ENCODE measurements at places on chromosomes 7 and 10.

DNA sequence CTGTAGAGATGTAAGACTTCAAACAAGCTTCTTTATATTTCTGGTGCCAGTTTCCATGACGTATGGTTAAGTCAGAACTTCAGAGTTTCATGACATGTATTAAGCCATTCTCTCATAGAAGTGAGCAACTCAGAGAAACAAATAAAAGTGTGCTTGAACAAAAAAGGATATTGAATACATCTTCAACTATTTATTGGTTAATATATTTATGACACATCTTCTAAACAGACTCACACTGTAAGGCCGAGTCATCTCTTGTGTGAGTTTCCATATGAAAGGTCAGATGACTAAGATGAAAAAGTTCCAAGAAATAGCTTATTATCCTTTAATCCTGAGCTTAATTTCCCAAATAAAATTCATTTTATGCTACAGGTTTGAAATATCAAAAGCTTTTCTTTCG is 105.5 kb upstream of the CSTF2T start:
- no peak for DNase-seq

DNA sequence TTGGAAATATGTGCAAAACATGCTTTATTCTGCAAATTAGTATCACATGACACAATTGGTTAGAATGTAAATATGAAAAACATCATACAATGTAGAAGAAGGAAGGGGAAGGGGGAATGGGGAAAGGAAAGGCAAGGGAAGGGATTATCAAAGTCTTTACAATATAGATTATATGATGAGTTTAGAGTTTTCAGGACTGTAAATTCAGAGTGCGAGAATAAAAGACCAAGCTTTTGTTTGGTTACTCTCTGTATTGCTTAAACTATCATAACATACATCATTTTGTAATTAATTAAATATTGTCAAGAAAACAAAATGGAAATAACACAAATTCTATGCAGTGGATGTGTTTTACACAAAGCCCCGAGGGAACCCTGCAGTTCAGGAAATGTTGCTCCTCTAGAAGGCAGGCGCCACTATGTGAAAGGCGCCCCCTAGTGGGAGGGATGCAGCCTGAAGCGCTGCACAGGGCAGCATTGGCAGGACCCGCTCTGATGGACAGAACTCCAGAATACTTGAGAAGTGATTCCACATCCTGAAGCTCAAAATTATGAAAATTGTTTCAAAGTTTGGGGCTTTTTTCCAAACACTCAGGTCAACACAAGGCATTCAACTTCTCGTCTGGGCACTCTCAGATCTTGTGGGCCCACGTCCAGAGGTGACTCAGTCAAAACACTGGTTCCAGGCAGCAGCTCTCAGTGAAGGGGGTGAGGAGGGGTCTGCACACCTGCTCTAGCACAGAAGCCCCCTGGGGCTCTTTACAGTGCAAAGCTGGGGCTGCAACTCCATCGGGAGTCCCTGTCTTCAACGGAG is 31.6 kb upstream of the TMEM254 start:
- peak; percentile 54 for DNase-seq

- no peak for DNase-seq
Measured at GRCh38 chr10:78121801-78122200, 88.1 kb downstream of the RPS24 start.

GRCh38 chr10:112236486-112236885 is 46.7 kb upstream of the TECTB start:
- no peak for DNase-seq

GRCh38 chr10:52609626-52610240 is 162.9 kb downstream of the MBL2 start:
- no peak for DNase-seq

DNA sequence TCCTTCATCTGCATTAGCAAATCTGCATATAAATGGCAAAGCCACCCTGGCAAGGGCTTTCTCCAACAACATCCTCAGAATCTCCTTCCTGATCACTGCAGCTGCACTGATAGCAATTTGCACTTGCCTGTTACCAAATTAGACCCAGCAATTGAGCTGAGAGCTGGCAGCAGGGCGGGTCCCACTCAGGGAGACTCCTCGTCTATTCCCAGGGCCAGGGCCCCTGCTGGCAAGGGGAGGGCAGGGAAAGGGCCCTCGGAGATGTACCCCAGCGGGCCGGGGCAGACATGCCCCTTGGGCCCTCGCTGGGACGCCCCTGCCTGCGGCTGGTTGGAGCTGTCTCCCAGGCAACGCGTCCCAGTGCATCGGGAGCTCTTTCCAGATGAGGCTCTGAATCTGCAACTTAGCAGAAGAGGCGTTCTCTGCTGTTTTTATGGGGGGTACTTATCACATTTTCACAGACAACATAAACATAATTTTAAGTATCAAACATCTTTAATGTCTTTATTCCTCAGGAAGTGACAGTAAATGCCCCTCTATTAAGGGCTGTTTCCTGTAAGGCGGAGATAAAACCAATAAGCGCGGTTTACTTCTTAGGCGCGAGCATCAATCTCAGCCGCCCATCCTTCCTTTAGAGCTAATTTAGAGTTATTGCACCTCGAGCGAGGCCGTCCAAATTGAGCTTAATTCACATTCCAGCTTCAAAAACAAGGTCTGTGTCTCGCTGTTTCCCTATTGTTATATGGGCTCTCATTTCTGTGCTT is 249.0 kb upstream of the PPP2R2D start:
- DNase-seq, result no peak

- DNase-seq, result no peak
Measured at GRCh38 chr7:41870461-41871138, 167.7 kb upstream of the INHBA start.

GRCh38 chr7:106369352-106369751 is 84.6 kb upstream of the NAMPT start:
- no peak for DNase-seq

- no peak for DNase-seq
Measured at GRCh38 chr7:7516156-7516555, 19.5 kb downstream of the COL28A1 start.

- no peak for DNase-seq
Measured at GRCh38 chr7:126702242-126703016, 550.3 kb downstream of the GRM8 start.

GRCh38 chr10:72108830-72109635 is 20.7 kb upstream of the SPOCK2 start:
- DNase-seq, result no peak

DNA sequence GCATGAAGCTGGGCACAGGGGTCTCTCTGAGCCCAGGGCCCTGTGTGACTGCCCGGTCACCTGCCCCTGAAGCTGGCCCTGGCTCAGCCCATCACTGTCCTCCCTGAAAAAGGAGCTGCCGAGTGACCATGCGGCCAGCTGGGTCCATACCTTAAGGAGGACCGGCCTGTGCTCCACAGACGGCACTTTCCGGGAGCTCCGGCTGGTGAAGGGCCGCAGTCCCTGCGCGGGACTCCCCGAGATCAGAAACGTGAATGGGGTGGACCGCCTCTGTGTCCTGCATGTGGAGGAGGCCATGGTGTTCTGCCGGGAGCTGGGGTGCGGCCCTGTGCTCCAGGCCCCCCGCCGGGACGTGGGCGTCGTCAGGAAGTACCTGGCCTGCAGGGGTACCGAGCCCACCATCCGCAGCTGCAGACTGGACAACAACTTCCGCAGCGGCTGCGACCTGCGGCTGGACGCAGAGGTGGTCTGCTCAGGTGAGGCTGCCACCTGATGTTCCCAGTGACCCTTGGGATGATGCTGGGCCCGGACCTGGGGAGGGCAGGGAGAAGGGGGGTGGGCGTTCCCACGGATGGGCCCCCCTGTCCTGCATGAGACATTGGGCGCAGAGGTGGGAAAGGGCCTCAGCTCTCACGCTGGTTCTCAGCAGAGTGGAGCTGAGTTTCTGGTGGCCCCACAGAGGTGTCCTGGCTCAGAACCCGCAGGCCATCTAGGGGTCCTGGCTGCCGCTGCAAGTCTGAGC is 3.5 kb downstream of the SCART1 start:
- no peak for DNase-seq

GRCh38 chr7:128737867-128738385 is 1.2 kb upstream of the CALU start:
- no peak for DNase-seq

DNA sequence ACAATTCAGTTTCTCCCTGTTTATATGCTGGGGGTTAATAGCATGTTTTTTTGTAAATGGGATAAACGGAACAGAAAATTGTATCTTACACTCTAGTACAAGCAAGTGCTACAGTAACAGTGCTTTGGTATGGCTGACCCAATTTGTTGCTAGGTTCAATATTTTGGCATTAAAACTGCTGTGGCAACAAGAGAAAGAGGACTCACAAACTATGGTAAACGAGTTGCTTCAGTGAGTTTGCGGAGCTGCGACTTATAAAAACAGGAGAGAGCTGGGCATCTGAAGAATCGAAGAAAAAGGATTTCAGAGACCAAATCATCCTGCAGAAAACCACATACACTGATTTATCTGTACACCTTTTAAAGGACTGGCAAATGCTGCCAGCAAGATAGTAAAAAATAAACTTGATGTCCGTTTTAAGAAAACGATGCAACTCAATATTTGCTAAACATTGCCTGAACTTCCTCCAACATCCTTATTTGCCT is 2.2 kb downstream of the GLUD1 start:
- DNase-seq, result no peak

GRCh38 chr7:36301914-36302771 is 87.5 kb upstream of the ANLN start:
- DNase-seq, result no peak

DNA sequence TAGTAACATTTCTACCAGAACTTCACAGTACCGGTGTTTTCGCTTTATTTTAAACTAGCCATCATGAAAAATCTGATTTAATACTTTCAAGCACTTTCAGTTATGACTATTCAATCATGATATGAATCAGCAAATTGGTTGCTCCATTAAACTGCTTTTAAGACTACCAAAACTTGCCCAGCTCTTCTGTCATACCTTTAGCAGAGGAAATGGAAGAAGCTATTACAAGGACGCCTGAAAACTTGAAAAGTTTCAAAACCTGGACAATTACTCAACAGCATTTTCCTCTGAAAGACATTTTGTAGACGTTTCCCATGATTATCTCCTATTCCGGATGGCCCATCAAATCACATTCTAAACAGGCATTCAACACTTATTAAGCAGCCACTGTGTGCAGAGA is 2.0 kb downstream of the JAZF1 start:
- DNase-seq, result no peak

DNA sequence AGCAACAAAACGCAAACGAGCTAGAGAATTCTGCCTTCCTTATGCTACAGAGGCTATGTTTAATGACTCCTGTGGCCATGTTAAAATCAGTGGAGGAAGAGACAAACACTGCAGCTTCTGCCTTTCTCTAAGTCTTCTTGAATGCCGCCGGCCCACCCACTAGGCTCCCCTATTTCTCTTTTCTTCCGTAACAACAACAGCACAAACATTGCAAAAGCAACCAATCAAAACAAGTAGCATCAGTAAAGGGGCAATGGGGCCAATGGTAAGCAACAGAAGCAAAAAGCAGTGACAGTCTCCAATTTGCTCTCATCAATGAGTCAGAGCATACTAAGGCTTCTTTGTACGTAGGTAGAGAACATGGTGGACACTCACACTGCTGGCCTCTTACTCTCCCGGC is 26.8 kb downstream of the DNAJC1 start:
- DNase-seq, result no peak

DNA sequence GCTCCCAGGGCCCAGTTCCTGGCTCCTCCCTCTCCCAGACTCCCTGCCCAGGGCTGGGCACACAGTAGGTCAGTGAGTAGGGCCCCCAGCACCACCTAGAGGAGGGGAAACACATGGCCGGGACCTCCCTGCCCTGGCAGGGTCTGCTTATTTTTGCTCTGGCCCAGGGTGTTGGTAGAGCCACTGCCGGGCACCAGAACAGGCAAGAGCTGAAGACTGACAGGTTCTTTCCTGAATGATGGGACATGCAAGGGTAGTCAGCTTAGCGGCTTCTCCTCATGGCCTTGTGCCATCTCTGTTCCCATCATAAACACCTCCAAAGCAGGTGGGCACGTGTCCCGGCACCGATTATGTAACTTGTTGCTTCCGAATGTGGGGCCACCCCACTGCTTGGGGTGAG is 86.5 kb downstream of the NEURL1 start:
- DNase-seq, result no peak

DNA sequence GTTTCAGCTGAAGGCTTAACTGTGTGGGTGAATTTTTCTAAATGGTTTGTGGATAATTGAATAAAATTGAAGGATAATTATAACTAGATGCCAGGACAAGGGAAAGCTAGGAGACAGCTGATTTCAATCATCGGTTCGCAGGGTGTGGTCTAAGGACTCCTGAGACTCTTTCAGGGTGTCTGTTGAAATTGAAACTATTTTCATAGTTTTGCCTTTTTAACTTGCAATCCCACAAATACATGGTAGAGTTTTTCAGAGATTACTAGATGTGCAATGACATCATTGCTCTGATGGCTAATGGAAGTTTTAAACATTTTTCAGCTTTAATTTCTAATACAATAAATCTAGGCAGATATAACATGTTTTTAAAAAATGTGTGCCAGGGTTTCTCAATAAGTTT is 18.5 kb downstream of the TRUB1 start:
- DNase-seq, result no peak

DNA sequence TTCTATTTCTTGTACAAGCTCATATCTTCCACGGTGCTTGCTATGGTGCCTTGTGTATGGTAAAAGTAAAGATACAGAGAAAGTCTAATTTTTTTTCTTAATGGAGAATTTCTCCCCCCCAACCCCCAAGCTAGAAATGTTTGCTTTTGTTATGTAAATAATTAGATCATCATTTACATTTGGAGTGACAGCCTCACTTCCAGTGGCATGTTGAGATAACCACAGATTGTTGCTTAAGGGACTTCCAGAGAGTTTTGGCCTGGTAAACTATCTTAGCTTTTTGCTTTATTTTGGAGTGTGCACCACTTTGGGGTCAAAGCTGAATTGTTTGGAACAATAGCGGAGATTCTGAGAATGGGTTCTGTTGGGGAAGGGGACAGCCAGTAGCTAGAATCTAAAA is 129.7 kb downstream of the ZNF365 start:
- DNase-seq, result no peak

DNA sequence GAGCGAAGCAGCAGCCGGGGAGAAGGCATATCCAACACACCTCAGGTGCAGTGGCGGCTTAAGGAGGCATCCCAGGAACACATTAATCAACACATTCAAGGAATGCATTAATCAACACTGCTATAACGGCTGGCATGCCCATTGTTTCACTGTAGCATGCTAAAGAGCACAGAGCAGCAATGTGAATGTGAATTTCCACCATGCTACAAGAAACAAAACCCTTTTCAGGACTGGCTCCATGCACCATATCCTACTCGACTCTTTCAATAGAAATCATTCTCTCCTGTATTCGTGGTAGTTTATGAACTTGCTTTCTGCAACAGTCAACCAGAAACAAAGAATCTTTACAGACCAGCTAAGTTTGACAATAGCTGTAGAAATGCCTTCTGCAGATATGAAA is 149.0 kb downstream of the NRCAM start:
- DNase-seq, result no peak

- no peak for DNase-seq
Measured at GRCh38 chr10:105062951-105063350, 421.9 kb downstream of the SORCS3 start.

GRCh38 chr10:124992462-124993344 is 50.8 kb downstream of the ZRANB1 start:
- peak; percentile 63 for DNase-seq

GRCh38 chr10:100817268-100817839 is 72.0 kb downstream of the PAX2 start:
- DNase-seq, result no peak

GRCh38 chr10:123327450-123327849 is 173.2 kb downstream of the BUB3 start:
- DNase-seq, result no peak
